ENCODE measurements at places on chromosomes 7 and 10.

DNA sequence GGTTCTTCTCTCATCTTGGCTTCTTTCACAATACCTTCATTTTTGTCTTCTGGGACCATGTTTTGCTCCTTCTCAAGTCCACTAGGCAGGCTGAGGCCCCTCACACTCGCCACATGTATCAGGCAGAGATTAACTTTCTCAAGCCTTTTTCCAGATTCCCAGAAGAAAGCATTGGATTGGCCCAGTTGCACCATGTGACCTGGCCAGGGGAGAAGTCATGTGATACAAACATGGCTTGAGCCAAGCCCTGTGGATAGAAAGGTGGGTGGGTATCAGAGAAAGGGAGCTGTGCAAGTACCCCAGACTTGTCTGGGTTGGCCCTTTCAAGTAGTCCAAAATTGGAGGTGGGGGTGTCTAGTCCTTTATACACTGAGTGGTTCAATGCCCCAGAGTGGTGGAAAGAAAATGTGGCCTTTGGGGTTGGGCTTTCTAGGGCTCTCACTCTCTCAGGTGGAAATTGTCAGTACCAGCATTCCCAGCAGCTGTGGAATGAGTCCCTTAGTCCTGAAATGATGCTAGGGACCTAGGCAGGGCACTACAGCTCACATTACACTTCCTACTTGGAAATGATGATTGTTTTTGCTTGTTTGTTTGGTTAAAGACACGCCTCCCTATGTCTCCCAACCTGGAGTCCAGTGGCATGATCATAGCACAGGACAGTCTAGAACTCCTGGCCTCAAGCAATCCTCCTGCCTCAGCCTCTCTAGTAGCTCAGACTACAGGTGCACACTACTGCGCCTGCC lies 36.9 kb upstream of the C10orf67 start:
- DNase-seq: no peak

- DNase-seq: no peak
Observed at GRCh38 chr10:97648562-97649404, 8.3 kb downstream of the PI4K2A start.

DNA sequence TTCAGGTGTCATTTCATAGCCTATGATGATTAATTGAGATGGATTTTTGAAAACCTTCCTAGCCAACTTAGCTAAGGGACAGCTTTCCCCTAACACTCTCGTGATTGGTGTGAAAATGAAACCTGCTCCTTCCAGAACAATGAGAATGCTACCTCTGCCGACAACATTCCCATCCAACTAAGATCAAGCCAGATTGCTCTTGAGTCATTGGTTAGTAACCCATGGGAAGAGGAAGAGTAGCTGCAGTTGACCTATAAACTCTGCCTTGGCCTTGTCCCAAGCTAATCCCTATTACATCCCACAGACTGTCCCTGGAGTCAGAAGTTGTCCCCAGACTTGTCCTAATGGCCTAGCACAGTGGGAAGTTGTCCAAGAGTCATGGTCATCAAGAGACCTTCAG lies 80.5 kb upstream of the SVIL start:
- no peak for DNase-seq

- DNase-seq: no peak
Observed at GRCh38 chr7:21238400-21239116, 189.3 kb upstream of the SP4 start.

GRCh38 chr7:13751766-13752165 lies 237.7 kb downstream of the ETV1 start:
- DNase-seq: no peak
